ENCODE measurements at places on chromosomes 4 and X. TPM values are rescaled to one million over a fixed set of nuclear protein-coding genes. Genes with fewer than 3 reads are reported as not detected.

GRCh38 chrX:20143561-20143960, 1.9 kb upstream of the EIF1AX start:
- no peak for DNase-seq

DNA sequence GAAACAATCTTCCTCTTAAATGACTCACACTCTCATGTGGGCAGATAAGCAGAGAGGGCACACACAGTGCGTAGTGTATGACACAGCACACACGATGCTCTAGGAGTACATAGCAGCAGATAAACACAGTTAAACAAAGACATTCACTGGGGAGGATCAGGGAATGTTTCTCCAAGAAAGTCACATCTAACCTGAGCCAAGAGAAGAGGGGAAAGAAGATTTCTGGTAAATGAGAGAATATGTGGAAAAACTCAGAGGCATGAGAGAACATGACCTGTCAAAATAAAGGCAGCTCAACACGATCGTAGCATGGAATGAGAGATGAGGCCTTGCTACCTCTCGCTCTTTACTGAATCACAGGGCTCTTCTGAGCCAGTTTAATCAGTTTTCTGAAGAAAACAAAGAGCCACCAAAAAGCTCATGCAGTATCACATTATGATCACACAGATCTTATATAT, 251.0 kb downstream of the ANK2 start:
- DNase-seq: no peak

DNA sequence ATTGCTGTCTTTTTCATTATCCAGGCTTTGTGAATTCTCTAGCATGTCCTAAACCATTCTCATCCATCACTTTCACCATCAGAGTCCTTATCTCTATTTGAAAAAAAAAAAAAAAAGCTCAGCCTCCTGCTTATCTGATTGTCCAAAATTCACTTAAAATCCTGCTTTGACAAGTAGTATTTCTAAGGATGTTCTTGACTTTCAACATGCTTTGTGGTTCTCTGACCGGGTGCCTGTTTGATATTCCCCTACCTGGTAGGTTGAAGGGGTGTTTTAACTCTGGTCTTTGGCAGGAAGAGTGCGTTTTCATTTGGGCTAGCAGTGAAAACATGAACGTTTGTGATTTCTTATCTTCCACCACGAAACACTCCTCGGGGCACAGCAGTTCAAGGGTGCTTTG, 17.3 kb upstream of the BBS12 start:
- DNase-seq: no peak

GRCh38 chr4:22686141-22686540, 6.6 kb upstream of the GBA3 start:
- DNase-seq: no peak

TCEAL6 gene
- not detected for total RNA-seq

DNA sequence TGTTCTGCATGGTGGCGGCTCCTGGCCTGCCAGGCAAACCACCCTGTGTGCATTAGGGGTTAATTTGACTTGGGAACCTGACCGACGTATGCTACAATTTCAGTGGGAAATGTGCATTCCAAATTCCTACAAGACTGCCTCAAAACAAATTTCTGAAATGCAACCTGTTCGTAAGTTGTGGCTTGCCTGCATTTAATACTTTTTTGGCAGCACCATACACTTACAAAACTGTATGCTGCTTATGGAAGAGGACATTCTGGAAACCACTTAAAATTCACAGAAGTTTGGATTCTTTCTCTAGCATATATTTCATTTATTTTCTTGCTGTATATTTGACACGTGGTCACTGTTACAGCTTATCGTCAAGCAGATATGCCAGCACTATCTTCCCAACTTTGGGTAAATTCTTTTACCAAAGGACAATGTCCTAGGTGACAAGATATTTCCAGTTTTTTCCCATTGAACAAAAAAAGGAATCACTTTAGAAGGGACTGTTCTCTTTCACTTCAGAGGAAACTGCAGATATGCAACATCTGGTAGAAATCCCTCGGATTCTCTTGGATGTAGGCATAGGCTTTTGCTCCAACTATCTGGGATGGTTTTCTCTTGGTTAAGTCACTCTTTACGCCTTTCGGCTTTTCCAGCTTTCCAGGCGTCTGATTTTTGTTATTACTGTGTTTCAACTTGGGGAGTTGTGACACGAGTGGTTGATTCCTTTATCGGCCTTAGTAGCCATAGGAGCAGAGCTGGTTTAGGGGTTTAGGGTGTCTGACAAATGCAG, 9.7 kb upstream of the TENM3 start:
- no peak for DNase-seq

- DNase-seq: no peak
Observed at GRCh38 chr4:98102660-98103059, 40.6 kb downstream of the STPG2 start.

MEPE gene
- total RNA-seq: not detected

TMEM31 gene
- total RNA-seq: not detected

DNA sequence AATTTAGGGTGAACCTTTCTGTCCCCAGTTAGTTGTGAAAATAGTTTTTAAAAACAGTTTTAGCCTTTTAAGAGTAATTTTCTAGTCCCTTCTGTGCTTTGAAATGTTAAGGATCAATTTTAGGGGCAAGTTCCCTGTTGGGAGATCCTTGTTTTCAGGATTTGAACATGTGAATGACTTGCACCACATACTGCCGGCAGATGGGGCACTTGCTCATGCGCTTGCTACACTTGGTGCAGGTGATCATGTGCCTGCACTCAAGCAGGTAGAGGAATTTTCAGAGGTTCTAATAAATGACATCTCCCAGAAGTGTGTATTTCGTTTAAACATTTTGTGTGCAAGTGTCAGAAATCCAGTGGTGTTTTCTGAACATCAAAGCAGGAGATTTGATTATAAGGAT, 195.9 kb downstream of the CHM start:
- no peak for DNase-seq

PPP4R3C gene
- not detected for total RNA-seq

- no peak for DNase-seq
Observed at GRCh38 chr4:114752391-114753165, 154.0 kb downstream of the UGT8 start.
